ENCODE measurements at places on chromosomes 6 and 20.

DNA sequence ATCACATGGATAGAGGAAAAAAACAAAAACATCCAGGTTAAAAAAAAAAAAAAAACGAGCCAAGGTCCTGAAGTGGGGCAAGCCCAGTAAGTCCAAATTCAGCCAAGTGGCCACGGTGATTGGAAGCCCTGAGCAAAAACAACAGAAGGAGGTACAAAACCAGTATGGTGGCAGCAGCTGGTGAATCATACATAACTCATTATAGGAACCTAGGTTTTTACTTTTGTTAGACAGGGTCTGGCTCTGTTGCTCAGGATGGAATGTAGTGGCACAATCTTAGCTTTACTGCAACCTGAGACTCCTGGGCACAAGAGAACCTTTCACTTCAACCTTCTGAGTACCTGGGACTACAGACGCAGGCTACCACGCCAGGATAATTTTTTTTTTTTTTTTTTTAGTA is 22.7 kb upstream of the MYB start:
- DNase-seq: no peak

- no peak for DNase-seq
These were observed 35.1 kb upstream of the CCN6 start for GRCh38 chr6:112018619-112019416.

DNA sequence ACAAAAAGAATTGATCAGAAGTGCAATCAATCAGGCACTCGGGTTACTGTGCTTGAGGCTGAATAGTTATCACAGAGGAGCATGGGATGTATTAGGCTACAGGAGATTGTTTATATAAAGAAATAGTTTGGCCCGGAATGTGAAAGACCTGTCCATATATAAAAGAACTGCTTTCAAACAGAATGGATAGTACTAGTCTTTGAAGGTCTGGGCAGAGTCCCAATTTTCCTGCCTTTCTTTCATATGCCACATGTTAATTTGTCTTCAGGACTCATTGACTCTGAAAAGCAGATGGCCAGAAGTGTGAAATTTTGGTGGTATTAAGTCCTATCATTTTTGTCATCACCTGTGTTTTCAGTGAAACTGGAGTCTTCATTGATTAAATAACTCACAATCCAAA is 314.5 kb downstream of the EYA4 start:
- DNase-seq: no peak

- DNase-seq: no peak
These were observed 15.6 kb upstream of the SUMO4 start for GRCh38 chr6:149384464-149384863.

DNA sequence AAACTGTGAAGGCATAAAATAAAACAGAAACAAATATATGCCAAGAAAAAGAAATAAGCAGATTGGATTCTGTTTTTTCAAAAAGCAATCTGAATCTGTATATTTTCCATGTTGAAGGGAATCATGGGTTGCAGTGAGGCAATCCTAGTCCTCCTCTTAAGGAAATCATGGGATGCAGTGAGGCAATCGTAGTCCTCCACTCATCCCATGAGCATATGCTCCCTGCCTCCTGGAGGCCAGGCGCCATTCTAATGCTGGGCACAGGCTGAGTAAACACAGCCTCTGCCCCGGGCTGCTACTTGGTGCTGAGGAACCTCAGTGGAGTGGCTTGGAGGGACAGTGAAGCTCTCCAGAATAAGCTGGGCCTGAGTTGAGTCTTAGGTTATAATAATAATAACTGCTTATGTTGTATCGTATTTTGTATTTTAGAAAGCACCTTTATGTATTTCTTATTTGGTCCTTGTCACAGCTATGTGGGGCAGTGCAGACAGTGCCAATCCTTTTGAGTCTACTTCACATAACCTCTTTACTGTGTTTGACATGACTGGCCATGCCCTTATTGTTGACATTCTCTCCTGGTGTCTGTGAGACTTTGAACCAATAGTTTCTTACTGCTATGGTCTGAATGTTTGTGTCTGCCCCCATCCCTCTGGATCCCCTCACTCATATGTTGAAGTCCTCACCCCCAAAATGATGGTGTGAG is 56.6 kb upstream of the CITED2 start:
- DNase-seq: no peak

GRCh38 chr6:36373368-36374019 is 14.0 kb downstream of the ETV7 start:
- no peak for DNase-seq

GRCh38 chr6:140970485-140970884 is 1162.2 kb upstream of the GJE1 start:
- no peak for DNase-seq

GRCh38 chr6:109121411-109121810 is 26.1 kb downstream of the CEP57L1 start:
- no peak for DNase-seq

- DNase-seq: no peak
These were observed 161.8 kb upstream of the RIMS1 start for GRCh38 chr6:71724456-71725125.

DNA sequence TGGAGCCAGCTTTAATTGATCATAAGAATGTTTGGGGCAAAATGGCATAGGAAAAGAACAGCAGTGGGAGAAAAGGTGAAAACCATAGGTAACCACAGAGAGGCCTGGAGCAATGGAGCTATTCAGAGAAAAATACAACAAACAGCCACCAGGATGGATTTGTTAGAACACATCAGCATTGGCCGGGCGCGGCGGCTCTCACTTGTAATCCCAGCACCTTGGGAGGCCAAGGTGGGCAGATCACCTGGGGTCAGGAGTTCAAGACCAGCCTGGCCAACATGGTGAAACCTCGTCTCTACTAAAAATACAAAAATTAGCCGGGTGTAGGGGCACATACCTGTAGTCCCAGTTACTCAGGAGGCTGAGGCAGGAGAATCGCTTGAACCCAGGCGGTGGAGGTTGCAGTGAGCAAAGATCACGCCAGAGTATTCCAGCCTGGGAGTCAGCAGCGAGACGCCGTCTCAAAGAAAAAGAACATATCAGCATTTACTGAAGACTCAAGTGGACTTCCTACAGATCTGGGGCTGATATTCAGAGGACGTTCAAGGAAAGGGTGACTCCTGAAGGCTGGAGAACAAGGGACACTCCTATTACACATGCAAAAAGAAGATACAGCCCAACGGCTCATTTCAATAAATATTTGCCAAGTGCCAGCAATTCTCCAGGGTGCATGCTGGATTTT is 20.2 kb downstream of the SNHG17 start:
- no peak for DNase-seq

DNA sequence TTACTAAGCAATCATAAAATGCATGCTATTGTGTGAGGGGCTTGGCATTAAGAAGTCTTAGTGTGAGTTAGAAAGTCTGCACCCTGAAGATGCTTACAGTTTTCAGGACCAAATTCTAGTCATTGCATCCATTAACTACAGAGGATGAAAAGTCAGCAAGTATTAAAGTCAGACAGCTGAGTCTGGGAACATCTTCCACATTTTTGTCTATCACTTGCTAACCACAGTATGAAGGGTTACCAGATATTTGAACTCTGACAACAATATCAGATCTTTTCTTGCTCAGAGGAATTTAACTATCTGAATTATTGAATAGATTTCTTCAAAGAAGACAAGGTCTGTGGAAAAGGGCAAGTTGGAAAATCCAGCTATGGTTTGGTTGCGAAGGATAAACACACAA is 264.4 kb downstream of the BTBD9 start:
- DNase-seq: no peak

DNA sequence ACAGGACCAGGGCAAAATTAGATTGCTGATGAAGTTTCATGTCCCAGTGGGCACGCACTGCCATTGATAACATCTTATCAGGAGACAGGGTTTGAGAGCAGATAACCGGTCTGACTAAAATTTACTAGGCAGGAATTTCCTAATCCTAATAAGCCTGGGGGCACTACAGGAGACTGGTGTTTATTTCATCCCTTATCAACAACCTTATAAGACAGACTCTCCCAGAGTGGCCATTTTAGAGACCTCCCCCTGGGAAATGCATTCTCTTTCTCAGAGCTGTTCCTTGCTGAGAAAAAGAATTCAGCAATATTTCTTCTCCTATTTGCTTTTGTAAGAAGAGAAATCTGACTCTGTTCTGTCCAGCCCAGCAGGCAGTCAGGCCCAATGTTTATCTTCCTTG is 423.4 kb upstream of the IMPG1 start:
- no peak for DNase-seq

DNA sequence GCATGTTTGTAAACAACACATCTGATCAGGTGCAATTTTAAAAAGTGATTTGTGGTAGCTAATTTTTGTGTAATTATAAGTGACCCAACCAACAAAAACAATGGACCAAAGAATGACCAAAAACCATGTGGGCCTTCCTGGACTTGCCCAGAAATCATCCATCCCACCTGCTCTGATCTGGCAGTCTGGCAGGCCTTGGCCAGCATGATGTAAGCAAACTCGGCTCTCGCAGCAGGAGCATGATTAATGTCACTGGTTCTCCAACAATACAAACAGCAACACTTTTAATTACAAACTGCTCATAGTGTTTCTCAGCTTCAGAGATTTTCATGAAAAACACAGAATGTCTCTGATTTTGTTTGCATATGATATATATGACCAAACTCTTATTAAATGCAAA is 16.1 kb downstream of the TP53INP2 start:
- DNase-seq: no peak

DNA sequence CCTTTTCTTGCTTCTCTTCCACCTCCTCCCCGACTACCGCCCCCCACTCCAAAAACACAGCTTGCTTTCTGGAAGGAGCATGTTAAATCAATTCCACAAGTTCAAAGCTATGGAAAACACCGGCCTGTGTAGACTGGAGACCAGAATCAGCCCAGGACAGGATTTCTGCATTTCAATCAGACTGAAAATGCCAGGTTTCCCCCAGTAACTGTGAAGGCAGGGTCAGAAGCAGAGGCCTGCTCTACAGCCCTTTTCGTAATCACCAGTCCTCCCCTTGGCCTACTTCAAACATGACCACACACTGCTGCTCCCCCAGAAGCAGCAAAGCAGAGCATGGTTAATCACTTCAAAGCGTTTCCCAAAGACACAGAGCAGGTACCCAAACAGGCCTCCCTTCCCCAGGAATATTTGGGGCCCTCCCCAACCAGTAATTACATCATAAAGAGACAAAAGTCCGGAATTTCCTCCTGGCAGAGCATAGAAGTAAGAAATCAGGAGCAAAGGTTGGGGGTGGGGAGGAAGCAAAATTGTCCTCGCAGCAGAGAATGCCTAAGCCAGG is 38.4 kb downstream of the ZMYND8 start:
- DNase-seq: no peak

DNA sequence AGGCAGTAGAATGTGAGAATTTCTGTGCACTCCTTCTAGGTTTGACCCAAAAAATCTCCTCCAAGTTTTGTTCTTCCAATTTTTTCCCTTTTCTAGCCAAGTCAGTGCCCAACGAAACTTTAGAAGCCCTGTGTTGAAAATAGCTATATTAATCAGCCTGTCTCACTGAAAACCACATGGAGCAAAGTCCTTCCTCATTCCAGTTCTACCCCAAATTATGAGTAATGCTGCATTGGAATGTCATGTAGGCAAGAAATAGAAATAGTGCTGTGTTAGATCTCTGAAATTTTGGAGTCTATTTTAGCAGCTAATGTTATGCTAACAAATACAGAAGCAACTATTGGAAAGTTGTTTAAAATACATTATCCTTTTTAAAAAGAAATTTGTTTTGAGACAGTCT is 725.5 kb downstream of the TBC1D32 start:
- no peak for DNase-seq

DNA sequence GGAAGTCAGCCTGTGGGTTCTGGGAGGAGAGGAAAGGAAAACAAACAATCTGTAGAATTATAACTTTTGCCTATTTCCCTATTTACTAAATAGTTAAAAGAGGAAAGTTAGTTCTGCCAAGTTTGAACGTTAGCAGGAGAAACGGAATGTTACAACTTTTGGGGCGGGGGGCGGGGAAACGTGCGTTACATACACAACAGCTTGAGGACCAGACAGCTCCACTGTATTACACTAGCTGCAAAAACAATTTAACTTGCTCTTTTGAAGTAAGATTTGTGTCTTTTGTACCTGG is 498 bp upstream of the PRDM1 start:
- no peak for DNase-seq

DNA sequence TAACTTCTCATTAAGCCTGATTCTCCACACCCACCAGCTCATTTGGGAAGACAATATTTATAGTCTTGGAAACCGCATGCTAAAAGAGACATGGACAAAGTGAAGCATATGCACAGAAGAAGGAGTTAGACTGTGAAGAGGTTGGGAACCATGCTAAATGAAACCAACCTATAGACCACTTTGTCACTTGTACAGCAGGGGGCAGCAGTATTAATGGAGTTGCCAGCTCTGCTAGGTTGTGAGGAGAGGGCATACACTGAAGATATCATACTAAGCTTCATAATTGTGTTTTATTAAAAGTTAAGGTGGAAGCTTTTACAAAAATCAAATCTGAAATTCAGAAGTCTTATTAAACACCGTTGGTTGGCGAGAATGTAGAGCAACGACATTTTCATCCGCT is 38.3 kb upstream of the HMGCLL1 start:
- DNase-seq: no peak

DNA sequence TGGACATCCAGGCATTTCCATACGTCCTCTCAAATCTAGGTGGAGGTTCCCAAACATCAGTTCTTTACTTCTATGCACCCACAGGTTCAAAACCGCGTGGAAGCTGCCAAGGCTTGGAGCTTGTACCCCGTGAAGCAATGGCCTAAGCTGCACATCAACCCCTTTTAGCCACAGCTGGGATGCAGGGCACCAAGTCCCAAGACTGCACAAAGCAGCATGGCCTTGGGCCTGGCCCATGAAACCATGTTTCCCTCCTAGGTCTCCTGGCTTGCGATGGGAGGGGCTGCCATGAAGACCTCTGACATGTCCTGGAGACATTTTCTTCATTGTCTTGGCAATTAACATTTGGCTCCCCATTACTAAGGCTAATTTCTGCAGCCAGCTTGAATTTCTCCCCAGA is 88.9 kb upstream of the CBLN4 start:
- no peak for DNase-seq

DNA sequence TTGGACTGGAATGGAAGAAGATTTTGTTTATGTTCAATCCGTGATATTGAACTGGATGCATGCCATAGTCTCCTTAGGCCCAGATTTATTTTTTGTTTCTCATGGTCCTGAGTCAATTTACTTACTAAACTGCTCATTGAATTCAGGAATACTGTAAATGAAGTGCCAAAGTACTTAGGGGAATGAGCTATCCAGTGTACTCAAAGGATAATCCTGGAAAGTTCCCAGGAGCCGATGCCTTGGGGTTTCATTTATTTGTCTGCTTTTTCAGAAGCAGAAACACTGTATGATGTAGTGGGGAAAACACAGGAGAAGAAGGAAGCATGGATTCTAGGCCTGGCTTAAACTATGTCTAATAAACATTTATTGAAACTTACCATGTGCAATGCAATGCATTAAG is 56.1 kb upstream of the THEMIS start:
- no peak for DNase-seq

GRCh38 chr6:7047128-7047527 is 60.6 kb upstream of the RREB1 start:
- no peak for DNase-seq

- no peak for DNase-seq
These were observed 163.7 kb downstream of the CARMIL1 start for GRCh38 chr6:25442898-25443297.

- DNase-seq: no peak
These were observed 365.2 kb upstream of the JARID2 start for GRCh38 chr6:14880677-14881076.

- no peak for DNase-seq
These were observed 129.0 kb downstream of the SOX4 start for GRCh38 chr6:21722510-21722909.

GRCh38 chr6:127176146-127176545 is 57.7 kb downstream of the RSPO3 start:
- DNase-seq: no peak

GRCh38 chr6:90110971-90111370 is 185.7 kb downstream of the BACH2 start:
- DNase-seq: peak; percentile 3
